ENCODE measurements at places on chromosomes 5 and 9.

DNA sequence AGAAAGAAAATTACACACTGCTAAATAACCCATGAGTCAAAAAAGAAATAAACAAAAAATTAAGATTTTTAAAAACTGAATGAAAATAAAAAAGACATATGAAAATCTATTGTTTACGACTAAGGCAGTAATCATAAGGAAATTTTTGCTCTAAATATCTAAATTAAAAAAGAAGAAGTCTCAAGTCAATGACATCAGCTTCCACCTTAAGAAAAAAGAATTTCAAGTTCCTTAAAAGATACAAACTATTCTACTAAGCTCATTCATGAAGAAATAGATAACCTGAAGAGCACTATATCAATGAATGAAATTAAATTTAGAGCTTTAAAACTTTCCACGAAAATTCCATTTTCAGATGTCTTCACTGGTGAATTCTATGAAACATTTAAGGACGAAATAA, 15.7 kb upstream of the STARD4 start:
- no peak for DNase-seq

DNA sequence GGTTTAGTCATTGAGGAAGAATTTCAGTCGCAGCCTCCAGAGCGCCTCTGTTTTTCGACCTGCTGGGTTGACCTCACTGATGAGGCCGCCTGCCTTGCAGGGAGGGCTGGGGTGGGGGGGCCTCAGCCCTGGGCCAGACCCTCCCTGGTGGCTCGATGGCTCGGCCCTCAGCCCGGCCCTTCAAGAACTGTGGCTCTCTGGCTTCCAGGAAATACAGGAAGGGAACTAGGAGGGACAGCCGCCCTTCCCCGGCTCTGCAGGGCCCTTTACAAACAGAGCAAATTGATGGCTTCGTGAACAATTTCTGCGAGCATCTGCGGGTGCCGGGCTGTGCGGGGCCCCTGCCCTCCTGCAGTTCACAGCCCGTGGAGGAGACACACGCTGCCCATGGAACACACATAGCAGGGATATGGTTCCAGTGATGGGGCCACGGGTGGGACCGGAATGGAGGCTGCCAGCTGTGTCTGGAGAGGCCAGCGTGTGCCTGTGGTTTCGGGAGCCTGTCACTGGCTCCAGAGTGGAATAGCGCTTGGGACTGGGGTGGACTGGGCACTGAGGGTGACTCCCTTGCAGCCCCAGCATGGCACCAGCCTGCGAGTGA, 39.6 kb downstream of the COL5A1 start:
- no peak for DNase-seq

GRCh38 chr5:169850409-169850808, 129.9 kb downstream of the INSYN2B start:
- DNase-seq: no peak

GRCh38 chr9:129731477-129732085, 21.3 kb downstream of the PTGES start:
- no peak for DNase-seq

DNA sequence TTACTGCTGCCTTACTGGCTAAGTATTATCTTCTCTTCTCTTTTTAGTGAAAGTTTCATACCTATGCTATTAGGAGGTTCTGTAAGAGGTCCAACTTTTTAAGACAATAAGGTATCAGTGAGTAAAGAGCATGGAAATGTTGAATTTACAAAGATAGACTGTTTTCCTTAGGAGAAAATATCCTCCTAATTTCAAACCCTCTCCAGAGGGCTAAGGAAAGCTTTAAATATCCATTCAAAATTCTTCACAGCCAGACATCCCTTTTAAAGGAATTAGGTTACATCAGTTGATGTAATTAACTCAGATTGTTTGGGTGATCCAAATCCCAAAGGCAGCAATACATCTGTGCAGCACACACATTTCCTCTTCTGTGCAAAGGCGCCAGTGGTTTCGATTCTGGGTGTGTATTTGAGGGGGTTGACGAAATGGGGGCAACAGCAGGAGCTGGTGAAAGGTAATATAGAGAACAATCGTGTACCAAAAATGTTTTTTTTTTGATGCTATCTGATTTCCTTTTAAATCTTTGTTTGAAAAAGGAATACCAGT, 273.8 kb upstream of the RPS23 start:
- no peak for DNase-seq

DNA sequence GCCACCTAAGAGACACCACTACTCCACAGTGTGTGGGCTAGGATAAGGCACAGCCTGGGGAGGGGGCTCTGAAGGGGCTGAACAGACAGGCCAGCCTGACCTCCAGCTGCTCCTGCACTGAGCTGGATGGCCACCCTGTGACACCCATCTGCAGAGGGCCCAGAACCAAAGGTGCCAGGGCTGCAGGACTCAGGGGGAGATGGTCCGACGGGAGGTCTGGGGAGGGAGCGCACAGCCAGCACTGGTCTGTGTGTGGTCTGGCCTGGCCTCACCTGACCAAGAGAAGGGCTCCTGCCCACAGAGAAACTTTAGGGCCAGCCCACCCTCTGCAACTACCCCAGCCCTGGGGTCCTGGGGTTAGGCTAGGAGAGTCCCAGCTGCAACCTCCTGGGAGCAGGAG, 789 bp downstream of the LTC4S start:
- DNase-seq: no peak

- DNase-seq: no peak
These were observed 10.6 kb downstream of the PTGR1 start for GRCh38 chr9:111588846-111589245.

DNA sequence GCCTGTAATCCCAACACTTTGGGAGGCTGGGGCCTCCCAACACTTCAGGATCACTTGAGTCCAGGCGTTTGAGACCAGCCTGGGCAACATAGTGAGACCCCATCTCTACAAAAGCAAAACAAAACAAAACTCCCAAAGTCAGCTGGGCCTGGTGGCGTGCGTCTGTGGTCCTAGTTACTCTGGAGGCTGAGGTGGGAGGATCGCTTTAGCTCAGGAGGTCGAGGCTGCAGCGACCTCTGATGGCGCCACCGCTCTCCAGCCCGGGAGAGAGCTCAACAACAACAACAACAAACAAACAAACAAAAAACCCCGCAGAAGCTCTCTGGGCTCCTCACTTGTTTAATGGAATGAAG, 528 bp downstream of the ACOT12 start:
- no peak for DNase-seq

- DNase-seq: no peak
These were observed 369.4 kb downstream of the CDH9 start for GRCh38 chr5:26669031-26669430.

GRCh38 chr5:14061106-14061505, 82.0 kb upstream of the TRIO start:
- no peak for DNase-seq

GRCh38 chr5:176366232-176366894, 1.1 kb downstream of the ARL10 start:
- no peak for DNase-seq

DNA sequence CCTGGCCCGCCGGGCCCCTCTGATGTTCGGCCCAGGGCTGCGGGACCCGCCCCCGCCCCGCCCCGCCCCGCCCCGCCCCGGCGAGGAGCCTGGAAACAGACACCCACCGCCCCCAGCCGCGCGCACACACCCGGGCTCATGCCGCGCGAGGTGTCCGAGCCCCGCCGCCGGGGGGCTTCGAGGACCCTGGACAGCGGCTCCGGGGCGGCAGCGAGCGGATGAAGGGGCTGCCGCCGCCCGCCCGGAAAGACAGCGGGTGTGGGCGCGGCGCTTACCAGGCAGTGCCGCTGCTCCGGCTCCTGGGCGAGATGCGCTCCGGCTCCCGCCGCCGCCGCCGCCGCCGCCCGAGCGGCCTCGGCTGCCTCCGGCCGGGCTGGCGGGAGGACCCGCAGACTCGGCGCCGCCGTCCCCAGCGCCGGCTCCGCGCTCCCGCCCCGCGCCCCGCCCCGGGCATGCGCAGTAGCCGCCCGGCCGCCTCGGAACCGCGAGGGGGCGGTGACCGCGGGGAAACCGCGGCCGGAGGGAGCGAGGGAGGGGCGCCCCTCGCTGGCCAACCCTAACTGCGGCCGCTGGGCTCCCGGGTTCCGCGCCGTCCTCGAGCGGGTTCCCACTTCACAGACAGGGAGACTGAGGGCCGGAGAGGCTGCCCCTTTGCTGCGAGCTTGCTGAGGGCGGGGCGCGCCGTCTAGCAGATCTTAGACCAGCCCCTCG, at the start of gene GPRIN1:
Gene GPRIN1 (minus strand): TSS at position 433 of the 711 bp plus-strand sequence. CDS start 10,322 bp downstream, outside the sequence.
- DNase-seq: peak; percentile 54

- no peak for DNase-seq
These were observed 37.8 kb downstream of the ICE1 start for GRCh38 chr5:5460311-5460710.

DNA sequence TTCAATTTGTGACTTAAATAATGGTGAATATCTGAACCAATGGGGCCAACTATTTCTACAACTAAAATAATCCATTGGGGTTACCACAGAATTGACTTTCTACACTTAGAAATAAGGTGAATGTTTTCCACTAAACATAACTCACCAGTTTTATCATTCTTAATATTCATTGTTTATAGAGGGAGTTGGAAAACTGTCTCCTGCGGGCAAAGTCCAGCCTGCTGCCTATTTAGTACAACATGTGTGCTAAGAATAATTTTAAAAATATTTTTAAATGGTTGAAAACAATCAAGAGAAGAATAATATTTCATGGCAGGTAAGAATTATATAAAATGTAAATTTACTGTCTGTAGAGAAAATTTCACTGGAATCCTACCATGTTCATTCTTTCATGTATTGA, 45.2 kb upstream of the ZFAND5 start:
- no peak for DNase-seq

- no peak for DNase-seq
These were observed 1.5 kb upstream of the RNF145 start for GRCh38 chr5:159210846-159211245.

DNA sequence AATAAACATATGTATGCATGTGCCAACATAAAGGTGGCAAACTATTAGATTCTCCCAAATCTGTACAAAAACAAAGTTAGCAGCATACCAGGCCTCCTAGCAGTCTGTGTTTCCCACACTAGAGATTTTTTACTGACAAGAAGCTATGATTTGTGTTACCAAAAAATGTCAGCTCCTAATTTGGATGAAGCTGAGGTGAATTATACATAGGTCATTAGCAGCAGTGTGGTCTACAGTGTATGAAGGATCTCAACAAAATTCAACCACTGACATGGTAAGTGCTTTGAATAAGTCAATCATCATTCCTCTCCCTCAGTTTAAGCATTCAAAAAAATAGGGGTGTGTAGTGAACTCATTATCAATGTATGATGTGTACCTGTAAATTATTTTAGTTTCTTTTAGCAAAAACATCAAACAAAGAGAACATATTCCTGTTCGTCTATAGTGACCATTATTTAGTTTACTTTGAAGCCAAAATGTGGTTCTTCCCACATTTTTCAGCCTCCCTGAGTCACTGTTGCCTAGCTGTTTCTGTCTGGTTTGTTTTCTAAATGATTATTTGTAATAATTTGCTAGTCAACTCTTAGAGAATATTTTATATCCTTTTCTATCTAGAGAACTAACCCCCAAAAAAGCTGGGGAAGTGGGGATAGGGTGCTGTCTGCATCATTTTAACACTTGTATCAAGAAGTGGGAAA, 52.1 kb upstream of the RGMB start:
- no peak for DNase-seq

DNA sequence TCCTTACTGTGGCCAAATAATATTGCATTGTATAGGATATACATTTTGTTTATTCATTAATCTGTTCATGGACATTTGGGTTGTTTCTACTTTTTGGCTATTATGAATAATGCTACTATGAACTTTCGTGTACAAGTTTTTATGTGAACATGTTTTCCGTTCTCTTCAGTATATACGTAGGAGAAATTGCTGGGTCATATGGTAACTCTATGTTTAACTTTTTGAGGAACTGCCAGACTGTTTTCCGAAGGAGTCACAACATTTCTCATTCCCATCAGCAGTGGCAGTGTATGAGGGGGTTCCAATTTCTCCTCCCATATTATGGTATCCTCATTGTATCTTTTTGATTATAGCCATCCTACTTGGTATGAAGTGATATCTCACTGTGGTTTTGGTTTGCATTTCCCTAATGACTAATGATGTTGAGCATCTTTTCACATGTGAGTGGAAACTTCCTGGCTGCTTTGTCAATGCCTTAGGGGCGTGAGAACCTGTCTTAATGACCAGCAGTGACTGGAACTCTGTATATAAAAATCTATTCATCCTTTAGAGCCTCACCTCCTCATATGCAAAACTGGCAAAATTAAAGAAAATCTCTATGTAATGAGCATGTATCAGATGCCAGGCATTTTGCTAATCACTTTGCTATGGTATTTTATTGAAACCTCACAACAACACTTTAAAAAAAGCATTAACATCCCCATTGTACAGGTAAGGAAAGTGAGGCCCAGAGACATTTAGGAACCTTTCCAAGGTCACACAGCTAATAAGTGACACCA, 47.8 kb upstream of the TGFBR1 start:
- peak; percentile 48 for DNase-seq

DNA sequence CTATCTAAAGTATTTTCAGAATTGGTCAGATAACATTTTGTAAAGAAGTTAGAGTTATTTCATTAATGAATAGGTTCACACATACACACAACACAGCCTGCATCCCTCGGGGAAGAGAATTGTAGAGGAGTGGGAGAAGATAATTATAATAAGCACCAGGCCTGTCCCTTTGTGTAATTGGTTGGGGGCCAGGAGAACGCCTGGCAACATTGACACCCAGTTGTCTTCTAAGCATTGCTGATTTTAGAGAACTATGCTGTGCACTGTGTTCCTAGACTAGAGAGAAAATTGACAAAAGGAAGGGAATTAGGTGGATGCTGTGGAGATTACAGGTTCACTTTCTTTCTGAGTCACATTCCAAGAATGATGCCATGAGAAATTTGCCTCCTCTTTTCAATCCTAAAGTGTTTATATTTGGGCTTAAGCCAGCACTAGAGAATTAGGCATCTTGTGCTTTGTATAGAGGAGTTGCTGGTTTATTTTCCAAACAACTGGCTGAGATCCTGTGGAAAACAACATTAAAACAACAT, 247.6 kb downstream of the COX7C start:
- no peak for DNase-seq

DNA sequence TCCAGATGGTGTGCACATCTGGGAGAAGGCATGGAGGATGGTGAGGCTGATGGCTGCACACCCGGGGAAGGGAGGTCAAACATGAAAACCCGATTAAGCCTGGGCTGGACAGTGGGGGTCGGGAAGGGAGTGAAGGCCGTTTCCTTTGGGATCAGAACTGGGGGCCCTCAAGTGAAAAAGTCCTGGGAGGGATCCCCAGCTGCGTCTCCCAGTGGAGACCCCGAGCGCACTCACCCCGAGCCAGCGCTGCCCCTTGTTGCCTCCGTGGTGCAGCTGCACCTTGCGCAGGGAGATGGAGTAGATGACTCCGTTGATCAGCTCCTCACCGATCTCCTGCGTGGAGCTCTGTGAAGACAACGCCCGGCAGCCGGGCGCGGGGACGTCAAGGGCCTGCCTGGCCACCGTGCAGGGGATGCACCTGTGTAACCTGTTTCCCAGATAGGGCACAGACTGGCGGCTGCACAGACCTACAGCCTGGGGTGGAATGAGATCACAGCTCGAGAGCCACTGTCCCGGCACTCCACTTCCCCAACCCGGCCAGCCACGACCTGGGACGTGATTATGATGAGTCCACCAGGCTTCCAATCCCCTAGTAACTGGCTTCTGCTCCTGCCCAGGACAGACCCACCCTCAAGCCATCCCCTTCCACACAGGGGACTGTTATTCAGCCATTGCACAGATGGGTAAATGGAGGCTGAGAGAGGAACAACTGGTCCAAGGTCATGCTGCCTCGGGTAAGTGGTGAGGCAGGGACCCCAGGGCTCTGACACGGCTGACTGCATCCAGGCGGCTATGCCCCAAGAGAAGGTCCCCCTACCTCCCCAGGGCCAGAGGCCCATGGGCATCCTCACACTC, 9.0 kb downstream of the RALGDS start:
- DNase-seq: no peak
